Left forelimb (tissue), 1 donor: ENCODE measurements at places on chromosomes 16 and 17.

GRCh38 chr16:79713609-79714309, 113.2 kb upstream of the MAF start:
- no peak for DNase-seq

GRCh38 chr16:88922114-88922825, 54.7 kb downstream of the CBFA2T3 start:
- DNase-seq = peak; percentile 85

DNA sequence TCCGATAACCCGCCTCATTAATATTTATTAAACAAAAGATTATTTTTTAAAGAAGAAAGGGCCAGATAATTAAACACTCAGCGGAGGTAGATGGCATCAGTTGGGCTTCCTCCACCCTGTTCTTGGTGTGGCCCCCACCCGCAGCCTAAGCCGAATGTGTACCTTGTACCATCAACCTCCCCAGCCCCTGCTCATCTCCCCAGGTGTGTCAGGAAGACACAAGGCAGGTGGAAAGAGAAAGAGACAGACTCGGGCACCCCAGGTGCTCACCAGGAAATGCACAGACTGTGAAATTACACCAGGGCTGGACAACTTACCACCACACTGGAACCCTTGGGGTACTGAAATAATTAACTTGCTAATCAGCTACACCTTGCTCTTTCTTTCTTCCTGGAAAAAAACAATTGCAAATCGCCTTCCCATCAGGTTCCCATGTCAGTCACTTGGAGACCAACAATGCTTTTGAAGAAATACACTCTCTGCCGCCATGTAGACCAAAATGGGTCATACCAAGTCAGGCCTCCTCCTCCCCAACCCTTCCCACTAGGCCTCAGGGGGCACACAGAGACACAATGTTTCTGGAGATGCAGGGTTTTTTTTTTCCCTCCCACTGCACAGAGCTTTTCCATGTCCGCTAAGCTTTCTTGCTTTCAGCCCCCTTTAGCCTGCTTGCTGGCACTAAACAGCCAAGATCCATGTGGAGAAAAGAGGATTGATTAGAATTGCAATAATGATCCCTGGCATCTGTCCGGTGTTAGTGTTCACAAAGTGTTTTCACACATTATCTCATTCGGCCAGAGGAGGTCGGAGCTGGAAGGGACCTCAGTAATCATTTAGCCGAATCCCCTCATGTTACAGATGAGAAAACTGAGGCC, 8.6 kb upstream of the LHX1 start:
- peak; percentile 26 for DNase-seq

- DNase-seq = no peak
Observed at GRCh38 chr17:50889528-50890118, 23.5 kb upstream of the TOB1 start.

DNA sequence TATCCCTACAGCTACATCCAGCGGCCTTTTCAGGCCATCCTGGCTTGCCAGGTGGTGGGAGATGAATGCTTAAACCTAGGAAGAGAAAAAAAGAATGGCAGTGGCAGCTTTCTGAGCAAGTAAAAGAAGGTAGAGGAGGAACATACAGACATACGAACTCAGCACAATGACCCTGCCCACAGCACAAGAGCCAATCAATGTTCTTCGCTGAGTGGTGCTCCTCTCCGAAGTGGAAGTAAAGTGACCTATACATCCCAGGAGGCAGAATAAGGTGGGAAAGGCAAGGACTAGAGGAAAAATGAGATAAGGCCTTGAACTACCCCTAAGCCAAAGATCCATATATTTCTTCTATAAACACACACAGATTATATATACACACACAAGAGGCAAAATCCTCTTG, 28.7 kb downstream of the USP31 start:
- DNase-seq = no peak

- DNase-seq = no peak
Observed at GRCh38 chr17:54920819-54921218, 20.2 kb downstream of the TOM1L1 start.

DNA sequence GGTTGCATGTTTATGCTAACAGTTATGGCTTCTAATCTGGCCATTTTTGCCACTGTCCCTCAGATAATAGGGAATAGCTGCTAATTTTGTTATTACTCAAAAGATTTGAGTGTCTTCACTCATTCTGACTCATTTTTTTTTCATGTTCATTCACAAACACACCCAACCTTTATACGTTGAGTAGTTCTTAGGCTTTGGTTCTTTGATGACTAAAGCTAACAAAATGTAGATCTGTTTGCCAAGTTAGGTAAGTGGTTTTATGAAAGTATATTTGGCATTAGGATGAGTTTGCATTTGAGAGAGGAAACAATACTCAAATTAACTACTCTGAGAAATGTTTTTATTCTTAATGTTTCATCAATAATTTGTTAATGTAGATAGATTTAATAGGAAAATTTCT, 3.6 kb downstream of the MAP2K4 start:
- DNase-seq = no peak

DNA sequence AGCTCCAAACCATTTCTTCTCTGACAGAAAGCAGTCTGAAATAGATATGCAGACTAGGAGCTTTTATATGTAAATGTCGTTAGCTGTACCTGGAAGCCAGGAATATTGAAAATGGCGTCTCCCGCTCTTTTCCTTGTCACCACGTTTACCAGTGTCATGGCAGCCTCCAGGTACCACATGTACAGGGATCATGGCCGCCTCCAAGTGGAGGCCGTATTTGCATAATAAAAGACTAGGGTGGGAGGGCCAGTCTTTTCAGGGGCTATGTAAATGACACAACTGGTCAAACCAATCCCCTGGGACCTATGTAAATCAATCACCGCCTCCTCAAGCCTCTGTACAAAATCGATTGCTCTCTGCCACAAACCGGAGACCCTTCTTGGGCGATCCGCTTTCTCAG, 54.3 kb downstream of the MYOCD start:
- DNase-seq = no peak

DNA sequence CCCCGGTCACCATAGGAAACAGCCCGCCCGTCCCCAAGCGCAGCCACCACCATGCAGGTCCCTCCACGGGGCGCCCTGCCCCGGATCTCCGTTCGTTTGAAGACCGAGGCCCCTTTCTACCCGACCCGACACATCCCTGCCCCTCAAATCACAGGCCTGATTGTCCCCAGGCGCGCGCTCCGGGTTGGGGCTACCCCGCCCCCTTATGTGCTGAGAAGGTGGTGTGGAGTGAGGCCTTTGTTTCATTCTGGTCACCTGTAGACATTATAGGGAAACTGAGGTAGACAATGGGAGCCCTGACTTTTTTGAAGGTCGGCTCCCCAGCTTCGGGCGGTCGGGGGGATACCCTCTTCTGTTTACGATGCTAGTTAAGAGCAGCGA, 763 bp upstream of the ACTG1 start:
- DNase-seq = no peak

DNA sequence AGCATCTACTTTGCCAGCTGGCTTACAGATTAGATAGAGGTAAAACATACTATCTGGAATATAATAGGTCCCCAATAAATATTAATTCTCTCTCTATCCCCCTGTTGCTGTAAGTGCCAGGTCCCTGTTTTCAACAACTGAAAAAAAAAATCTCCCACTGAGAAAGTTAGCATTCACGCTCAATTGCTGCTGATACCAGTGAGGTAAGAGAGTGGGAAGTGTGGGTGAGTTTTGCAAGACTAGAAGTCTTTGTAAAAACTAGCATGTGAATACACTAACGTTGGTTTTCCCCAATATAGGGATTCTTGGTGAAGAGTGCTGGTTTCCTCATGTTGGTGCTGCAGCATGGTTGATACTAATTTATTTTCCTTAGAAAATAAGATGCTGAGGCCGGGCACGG, 11.7 kb upstream of the TAOK1 start:
- no peak for DNase-seq

DNA sequence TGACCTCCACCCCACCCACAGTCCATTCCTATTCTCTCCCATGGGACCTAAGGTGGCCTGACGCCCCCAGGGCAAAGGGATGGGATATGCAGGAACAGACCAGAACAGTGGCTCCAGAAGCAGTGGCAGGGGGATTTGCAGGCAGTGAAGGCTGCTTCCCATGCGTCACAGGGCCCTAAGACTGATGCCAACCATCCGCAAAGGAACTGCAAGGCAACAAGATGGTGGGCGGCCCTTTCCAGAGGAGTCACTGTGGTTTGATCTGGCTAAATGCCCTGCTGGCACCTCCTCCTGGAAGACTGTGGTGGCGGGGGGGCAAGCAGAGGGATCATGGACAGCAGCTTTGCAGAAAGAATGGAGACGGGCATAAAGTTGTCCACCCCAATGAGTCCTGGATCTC, 4.4 kb upstream of the SLC39A11 start:
- no peak for DNase-seq

DNA sequence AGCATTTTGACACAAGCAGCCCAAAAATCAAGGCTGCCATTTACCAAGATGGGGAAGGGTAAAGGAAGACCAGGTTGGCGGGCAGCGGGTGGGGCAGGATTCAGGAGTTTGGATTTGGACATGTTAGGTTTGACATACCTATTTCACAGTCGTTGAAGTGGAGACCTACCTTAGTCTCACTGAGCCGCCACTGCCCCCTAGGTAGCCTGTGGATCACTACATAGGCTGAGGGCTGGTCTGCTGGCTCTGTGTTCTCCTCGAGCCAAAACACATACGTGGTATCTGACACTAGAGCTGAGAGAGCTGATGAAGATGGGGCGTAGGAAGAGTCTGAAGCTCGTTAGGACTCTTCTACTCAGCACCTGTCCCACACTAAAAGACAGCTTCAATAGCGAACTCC, 115.1 kb downstream of the HIC1 start:
- DNase-seq = no peak

DNA sequence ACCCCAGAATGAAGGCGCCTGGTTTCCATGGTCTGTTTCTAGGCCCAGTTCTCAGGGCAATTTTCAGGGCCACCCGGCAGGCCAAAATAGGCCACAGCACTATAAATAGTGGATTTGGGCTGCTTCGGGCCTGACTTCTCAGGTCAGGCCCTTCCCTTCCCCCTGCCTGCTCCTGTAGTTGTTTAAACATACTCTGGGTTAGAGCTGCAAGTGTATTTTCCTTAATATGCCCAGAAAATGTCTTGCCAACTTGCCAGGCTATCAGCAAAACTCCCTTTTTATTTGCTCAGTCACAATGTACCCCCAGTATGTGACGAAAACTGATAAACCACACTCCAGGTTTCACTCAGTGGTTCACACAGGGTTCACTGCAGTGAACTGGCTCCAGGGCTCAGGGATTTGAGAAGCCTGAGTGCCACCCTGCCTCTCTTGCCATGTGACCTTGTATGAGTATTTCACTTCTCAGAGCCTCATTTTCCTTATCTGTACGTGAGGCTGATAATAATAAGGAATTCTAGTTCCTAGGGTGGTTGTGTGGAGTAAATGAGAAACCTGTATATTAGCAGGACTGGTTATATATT, 76.5 kb downstream of the GPRC5B start:
- DNase-seq = no peak

DNA sequence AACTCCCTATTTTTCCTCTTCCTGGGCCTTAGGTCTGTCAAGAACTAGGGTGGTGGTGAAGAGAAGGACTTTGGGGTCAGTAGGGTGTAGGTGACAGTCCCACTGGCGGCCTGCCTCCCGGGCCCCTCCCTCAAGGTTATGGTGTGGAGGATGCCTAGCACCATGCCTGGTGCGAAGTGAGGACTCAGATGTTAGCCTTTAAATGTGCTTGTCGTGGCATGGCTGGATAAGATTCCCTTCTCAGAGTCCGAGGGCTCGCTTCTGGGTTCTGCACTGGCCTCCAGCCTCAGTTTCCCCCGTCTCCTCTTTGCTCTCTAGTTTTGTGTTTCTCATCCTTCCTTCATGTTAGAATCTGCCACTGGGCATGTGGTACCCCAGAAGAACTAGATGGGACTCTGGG, 32.0 kb downstream of the HAPSTR1 start:
- DNase-seq = no peak

DNA sequence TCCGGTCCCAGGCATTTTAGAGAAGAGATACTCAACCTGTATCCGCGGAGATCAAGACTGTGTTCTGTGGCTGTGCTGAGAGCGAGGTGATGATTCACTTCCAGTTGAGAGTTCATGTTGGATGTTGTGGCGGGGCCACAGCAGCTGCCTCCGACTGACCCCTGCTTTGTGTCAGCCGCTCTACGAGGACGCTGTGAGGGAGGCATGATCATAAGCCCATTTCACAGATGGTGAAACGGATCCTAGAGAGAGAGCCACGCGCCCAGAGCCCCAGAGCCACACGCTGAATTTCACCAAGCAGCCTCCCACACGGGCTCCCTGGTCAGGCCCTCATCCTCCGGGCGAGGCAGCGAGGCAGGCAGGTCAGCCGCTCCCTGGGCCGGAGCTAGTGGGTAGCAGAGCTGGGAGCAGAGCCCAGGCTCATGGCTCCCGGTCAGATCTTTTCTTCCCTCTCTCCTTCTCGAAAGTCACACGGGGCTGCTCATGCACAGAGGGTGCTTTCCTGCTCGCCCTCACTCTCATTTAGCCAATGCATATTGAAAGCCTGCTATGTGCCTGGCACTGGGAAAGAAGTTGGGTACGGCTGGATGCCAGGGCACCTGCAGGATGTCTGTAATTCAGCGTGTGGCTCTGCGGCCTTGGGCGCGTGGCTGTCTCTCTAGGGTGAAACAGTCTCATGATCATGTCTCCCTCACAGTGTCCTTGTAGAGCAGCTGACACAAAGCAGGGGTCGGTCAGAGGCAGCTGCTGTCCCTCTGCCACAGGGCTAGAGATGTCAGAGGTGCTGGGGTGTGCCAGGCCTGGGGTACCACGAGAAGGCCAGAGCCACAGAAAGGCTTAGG, 155.6 kb upstream of the CHMP6 start:
- DNase-seq = no peak

DNA sequence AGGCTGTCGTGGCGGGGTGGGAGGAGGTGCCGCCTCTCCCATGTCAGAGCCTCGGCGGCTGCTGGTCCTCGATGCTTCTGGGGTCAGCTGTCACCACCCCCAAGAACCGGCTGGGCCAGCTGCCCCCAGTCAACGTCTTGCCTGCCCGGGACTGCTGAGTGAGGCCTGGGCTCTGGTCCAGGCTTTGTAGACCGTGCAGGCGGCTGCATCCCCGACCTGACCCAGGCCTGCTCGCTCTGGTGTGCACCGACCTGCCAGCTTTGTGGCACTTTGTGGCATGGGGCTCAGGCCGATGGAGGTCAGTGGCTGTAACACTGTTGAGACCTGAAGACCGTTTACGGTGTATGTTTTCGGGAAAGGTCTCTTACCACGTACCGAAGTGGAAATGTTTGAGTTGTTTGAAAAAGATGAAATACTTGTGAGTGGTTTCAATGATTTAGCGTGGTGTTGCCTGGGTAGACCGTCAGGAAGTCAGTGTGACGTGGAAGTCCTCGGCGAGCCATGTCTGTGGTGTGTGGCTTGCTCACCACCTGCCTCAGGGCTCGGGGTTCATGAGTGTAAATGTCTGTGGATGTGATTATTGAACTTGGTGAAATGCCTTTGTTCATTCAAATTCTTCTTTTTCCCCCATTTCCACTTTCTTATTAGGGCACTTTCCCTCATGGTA, 53.2 kb upstream of the ZNF750 start:
- DNase-seq = no peak
